ENCODE measurements at places on chromosomes 7 and 10.

- DNase-seq: peak; percentile 46
These were observed 13.7 kb downstream of the ASB15 start for GRCh38 chr7:123615344-123615743.

DNA sequence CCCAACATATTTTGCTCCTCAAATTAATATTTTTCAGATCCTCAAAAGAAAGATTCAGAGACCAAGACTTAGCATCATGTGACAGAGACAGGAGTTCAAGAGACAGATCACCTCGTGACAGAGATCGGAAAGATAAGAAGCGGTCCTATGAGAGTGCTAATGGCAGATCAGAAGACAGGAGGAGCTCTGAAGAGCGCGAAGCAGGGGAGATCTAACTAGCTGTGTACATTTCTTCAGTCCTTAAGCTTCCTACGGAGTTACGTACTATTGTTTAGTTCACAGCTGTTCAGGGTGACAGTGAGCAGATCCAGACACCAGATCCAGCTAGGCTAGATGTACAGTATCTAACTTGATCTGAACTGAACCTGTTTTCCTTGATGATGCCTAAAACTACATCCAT lies 61.3 kb downstream of the KLRG2 start:
- no peak for DNase-seq

DNA sequence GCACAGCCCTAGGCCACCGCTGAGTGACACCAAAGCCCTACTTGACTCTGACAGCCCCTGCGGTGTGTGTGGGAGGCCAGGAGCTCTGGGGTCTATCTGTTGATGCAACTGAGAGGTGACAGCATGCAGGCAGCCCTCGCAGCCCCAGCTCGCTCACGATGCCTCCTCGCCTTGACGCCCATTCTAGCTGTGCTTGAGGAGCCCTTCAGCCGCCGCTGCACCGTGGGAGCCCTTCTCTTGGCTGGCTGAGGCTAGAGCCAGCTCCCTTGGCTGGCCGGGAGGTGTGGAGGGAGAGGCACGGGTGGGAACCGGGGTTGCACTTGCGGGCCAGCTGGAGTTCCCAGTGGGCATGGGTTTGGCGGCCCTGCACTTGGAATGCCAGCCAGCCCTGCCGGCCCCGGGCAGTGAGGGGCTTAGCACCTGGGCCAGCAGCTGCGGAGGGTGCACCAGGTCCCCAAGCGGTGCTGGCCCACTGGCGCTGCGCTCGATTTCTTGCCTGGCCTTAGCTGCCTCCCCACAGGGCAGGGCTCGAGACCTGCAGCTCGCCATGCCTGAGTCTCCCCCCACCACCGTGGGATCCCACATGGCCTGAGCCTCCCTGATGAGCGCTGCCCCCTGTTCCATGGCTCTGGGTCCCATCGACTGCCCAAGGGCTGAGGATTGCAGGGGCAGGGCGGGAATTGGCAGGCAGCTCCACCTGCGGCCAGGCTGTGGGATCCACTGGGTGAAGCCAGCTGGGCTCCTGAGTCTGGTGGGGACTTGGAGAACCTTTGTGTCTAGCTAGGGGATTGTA lies 31.6 kb upstream of the POM121L12 start:
- DNase-seq: no peak

- no peak for DNase-seq
These were observed 72.6 kb downstream of the AHR start for GRCh38 chr7:17370901-17371585.

DNA sequence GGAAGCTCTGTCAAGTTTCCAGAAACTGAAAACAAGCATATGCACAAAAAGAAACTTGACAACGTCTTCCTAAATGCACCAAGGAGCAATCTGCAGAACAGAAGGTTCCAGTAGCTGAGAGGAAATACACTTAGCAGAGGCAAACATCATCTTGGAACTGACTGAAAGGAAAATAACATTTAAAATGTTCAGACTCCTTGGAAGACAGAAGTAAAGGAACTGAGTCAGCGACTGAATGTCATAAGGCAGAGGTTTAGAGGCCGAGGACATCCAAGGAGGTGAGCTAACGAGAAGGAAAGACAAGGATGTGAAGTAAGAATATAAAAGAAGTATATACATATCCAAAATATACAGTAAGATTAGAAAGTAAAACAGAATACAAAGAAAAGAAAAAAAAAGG lies 24.1 kb downstream of the SEMA3D start:
- no peak for DNase-seq

DNA sequence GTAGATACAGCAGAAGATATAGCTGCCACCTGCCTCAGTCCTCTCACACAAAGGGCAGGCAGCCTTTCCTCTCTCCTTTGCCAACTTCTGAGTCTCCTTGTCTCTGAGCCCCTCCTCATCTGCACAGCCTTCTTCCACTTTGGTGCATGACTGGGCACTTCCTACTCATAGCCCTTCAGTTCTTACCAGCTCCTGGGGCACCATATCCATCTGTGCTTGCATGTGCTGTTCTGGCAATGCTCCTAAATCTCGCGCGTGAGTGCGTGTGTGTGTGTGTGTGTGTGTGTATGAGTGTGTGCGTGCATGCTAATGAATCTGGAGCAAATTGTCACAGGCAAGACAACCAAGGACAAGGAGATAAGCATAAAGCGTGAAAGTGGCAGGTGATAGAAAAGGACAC lies 1271.6 kb upstream of the SORCS1 start:
- no peak for DNase-seq

DNA sequence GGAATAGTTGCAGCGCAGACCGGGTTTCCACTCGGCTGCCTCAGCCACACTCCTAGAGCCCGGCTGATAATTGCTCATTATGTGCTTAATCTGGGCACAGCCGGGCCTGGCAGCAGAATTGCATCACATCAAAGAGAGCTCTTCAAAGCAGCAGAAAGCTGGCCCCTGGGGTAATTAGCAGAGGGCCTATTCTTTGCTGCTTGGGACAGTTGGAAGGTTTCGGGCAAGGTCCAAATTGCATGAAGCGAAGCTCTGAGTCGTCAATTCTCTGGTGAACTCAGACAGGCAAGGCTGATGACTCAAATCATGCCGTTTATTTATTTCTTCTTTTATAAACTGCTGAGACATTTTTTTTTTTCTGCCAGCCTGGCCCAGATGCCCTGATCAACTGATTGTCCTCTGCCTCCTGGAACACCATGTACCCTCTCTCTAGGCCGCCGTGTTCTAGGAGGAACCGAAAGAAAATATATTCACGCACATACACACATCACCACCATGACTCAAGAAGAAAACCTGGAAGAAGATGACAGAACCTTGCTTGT lies 242.2 kb downstream of the RAB11FIP2 start:
- peak; percentile 87 for DNase-seq

- DNase-seq: no peak
These were observed 24.0 kb downstream of the PKD1L1 start for GRCh38 chr7:47924266-47924665.
